SJSA1 (cell line): ENCODE measurements at places on chromosomes 2 and 18.

GRCh38 chr2:191554240-191554639 lies 123.7 kb upstream of the NABP1 start:
- DNase-seq = no peak

GRCh38 chr2:25304321-25304720 lies 37.4 kb downstream of the DNMT3A start:
- no peak for DNase-seq

- DNase-seq = no peak
Observed at GRCh38 chr2:128608921-128609880, 290.5 kb upstream of the HS6ST1 start.

- DNase-seq = no peak
Observed at GRCh38 chr2:172207911-172208310, 105.2 kb upstream of the DLX2 start.

- DNase-seq = no peak
Observed at GRCh38 chr2:169225906-169226305, 136.4 kb downstream of the LRP2 start.

- DNase-seq = no peak
Observed at GRCh38 chr2:43341959-43342757, 115.8 kb upstream of the ZFP36L2 start.

- no peak for DNase-seq
Observed at GRCh38 chr2:128520340-128520739, 201.7 kb upstream of the HS6ST1 start.

DNA sequence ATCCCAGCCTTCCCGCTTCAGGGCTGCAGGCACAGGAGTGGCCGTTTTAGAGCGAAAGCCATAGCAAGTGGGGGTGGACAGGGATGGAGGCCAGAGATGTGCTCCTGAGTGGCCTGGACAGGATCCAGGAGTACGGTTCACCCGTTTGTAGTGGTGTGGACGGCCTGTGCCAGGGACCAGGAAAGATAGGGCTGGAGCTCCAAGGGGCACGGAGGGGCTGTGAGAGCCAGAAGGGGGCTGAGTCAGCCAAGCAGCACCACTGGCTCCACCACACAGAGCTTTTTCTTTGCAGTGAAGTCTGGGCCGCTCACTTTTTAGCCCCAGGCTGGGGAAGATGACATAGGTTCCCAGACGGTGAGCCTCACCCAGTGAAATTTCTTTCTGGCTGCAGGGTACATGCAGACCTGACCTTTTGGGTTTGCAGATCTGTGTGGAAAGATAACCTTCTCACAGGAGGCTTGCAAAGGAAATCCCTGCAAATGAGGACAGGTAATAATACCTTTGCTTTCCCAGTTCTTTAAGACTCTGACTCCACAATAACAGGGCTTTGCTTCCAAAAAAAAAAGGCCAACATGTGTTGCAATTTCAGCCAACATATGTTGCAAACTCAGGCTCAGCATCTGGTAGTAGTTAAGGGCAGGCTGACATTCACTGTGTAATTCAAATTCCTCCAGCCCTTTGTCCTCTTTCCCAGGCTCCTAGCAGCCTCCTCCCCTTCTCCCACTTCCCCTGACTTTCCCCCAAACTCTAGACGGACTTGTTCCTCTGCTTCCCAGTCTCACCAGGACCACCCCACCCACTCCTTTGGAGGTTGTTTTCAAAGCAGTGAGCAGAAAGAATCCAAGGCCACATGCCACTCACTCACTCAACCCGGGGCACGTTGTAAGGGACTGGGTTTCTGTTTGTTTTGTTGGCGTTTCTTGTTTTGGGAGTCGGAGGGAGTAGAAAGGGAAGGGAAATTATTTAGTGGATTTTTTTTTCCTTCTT lies 20.3 kb upstream of the LAPTM4A start:
- DNase-seq = peak; percentile 82

DNA sequence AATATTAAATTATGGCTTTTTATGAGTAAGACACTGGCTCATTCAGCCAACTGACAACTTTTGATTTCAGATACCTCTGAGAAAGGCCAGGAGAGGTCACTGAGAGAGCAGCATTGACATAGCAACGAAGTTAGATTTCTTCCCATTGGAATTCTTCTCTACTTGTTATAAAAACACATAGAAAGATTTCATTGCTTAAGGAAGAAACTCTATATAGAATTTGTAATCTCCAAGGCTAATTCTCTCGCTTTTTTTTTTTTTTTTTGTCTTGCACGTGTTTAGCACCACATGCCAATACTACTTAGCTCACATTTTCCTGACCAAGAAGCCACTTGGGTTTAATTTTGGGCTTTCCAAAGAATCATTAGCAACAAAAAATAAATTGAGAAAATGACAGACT lies 233.7 kb downstream of the CALCRL start:
- DNase-seq = no peak
